ENCODE measurements at places on chromosomes 3 and 15. TPM values are rescaled to one million over a fixed set of nuclear protein-coding genes. Genes with fewer than 3 reads are reported as not detected.

Gene IL20RB
- total RNA-seq: 0.67 TPM

Gene BFSP2
- total RNA-seq: not detected

Gene DNAH12
- 0.05 TPM for total RNA-seq

Gene GRAMD2A
- not detected for total RNA-seq

Gene CCRL2
- total RNA-seq: 5.2 TPM

Gene PARP14
- total RNA-seq: 106 TPM

Gene DPPA2
- total RNA-seq: not detected

Gene C15orf62
- 1.8 TPM for total RNA-seq

Gene CCDC39
- total RNA-seq: not detected

Gene ARPIN
- total RNA-seq: not detected

Gene FSTL1
- total RNA-seq: 0.23 TPM

Gene GOLGA8N
- total RNA-seq: 5.4 TPM

Gene GDPGP1
- total RNA-seq: 10.8 TPM

Gene CYP1A2
- total RNA-seq: not detected

Gene COL6A5
- total RNA-seq: not detected

Gene CHRFAM7A
- total RNA-seq: not detected

Gene IGSF11
- total RNA-seq: 0.55 TPM

Gene LRRC34
- total RNA-seq: 4.3 TPM

Gene GNB4
- total RNA-seq: 2.3 TPM

Gene GALNT15
- total RNA-seq: not detected

Gene GOLGA8T
- not detected for total RNA-seq

Gene EPHB3
- total RNA-seq: 0.17 TPM

Gene MINDY4B
- total RNA-seq: not detected

Data from activated naive CD4-positive, alpha-beta T cell treated with anti-CD3 and anti-CD28 coated beads, Interleukin-2, amount 10 ng/mL, durations not matched to agents 5 hours and 36 hours (primary cell).